ENCODE measurements at places on chromosomes 7 and 10.
A peak's percentile ranks its signal among the peaks of the same experiment; 100 is the strongest.

DNA sequence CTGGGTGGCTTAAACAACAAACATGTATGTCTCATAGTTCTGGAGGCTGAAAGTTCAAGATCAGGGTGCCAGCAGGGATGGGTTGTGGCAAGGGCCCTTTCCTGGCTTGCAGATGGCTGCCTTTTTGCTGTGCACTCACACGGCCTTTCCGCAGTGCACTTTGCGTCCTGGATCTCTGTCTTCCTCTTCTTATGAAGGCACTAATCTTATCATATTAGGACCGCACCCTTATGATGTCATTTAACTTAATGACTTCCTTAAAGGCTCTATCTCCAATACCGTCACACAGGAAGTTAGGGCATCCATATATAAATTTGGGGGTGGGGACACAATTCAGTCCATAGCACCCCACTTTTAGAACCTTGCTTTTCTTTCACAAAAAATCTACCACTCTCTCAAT lies 255.2 kb downstream of the SNX13 start:
- DNase-seq = no peak

DNA sequence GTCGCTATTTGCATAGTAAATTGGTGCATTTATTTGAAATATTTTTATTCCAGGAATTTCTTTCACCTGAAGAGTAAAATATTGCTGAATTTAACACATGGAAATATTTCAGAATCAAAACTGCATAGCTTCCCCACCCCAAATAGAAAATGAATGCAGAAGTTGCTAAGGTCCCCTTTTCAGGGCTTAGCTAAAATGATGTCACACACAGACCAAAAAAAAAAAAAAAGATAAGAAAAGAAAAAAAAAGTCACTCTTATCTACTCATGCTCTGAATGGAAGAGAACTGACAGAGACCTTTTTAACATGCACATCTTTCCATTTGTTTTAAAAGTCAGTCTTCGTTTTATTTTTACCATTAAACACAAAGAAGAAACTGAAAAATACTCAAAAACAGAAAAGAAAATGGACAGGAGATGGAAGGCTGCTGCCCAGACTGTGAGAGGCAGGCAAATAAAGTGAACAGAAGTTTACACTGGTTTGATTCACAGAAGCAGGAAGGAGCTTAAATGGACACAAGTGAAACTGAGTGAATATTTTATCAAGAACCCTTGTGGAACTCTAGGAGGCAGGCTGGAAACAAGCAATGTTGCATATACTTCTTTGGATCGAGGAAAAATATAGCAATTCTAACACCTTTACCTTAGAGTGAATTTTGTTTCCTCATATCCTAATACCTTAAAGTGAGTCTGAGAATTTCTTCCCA lies 32.0 kb downstream of the PSMC2 start:
- DNase-seq = no peak

DNA sequence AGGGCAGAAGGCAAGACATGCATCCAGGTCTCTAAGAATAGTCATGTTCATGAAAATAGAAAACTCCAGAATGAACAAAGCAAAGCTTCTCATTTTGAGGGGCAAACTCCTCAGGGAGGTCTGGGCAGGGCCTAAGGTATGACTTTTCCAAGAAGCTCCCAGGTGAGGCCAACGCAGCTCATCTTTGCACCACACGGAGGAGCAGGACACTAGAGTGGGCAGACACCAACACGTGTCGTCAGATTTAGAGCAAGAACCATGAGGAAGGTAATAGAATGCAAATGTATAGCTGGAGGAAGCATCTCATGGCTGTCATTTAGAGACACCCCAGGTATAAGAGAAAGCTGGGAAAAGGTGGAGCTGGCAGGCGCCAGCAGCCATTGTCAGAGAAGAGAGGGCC lies 95.7 kb downstream of the WDFY4 start:
- DNase-seq = no peak

DNA sequence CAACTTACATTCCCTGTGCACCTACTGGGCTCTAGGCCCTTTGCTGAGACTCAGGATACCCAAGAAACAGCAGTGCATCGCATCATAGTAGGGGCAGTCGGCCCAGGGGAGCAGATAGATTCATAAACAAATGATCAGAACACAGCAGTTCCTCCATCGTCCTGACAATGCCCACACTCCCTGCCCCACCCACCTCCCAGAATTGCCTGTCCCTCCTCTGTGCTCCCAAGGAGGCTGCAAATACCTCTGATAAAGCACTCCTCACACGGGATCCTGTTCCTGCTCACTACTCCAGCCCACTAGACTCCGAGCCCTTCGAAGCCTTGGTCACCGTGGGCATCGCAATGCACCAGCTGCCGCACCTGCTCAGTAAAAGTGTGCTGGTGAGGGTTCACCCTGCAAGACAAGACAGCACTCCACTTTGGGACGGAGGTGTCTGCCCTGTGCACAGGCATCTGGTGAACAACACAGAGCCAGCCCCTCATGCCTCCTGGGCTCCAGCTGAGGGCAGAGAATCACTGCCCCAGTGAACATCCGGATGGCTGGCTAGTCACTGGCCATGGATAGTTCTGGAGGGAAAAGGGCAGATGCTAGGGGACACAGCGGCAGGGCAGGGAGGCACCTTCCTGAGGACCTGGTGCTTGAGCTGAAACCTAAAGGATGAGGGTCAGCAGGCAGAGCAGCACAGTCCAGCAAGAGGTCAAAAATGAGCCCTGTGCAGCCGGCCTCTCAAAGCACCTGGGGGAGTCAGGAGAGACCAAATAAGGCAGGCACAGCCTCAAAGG lies 60.7 kb downstream of the TNS3 start:
- no peak for DNase-seq

- DNase-seq = no peak
Observed at GRCh38 chr10:24947304-24948097, 4.9 kb downstream of the PRTFDC1 start.

GRCh38 chr7:141915565-141915964 lies 634 bp upstream of the OR9A4 start:
- DNase-seq = no peak

DNA sequence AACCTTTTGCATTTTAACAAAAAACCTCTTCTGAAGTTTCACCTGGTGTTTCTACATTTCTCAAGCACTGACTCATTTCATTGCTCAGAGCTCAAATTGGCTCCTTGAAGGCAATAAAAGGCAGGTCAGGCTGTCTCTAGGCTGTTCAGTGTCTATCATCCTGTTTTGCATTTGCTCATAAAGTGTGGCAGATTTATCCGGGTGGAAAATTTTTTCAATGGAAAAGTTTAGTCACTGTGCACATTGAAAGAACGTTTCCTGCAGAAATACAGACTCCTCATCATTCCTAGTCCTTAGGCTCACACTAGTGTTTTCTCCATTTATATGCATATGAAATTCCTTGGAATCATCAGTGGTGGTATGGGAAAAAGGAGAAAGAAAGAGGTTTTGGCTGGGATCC lies 114.2 kb upstream of the DGKB start:
- no peak for DNase-seq

GRCh38 chr7:92799446-92800211 lies 36.7 kb downstream of the CDK6 start:
- DNase-seq = no peak

DNA sequence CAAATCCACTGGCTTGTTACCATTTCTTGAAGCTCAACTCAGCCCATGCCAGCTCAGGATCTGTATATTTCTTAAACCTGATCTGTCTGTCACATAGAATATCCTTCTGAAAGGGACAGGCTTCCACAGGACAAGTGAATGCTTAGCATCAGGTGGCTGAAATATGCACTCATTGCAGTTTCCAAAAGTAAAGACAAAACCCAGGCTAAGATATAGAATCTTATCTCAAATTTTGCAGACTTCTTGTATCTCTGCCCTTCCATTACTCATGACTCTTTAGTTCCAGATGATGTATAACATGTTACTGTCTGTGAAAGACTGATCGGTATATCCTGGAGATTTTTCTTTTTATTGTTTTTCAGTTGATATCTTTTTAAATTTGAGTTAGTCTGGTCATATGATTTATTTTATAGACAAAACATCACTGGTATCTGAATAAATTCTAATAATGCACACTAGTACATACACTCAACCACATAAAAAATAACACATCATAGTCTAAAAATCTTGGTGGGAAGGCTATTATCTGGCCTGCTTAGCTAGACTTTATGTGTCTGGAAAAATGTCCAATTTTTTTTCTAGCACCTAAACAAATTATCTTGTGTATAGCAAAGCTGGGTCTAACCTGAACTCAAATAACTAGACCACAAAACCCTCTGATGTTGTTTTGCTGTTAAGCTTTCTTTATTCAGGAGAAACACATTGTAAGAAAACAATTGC lies 182.6 kb downstream of the ADAM12 start:
- DNase-seq = no peak

GRCh38 chr10:23408330-23408976 lies 30.4 kb upstream of the OTUD1 start:
- DNase-seq = peak; percentile 5

GRCh38 chr10:133388236-133388972 lies 5.6 kb upstream of the MTG1 start:
- DNase-seq = no peak

GRCh38 chr7:30918676-30919075 lies 7.0 kb downstream of the AQP1 start:
- no peak for DNase-seq

DNA sequence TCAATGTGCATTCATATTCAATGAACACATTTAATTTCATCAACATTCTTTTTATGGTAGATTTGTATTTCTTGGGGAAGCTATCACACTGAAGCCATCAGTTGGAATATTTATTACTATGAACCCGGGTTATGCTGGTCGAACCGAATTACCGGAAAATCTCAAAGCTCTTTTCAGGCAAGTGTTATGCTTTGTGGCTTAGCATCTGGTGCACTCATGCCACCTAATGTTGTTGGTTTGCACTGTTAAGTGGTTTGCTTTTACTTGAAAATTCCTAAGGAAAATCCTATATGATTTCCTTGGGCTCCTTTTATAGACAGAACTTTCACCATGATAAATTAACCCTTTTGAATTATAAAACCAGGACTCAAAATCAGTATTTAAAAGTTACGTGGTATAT lies 147.9 kb downstream of the DNAH11 start:
- DNase-seq = no peak

DNA sequence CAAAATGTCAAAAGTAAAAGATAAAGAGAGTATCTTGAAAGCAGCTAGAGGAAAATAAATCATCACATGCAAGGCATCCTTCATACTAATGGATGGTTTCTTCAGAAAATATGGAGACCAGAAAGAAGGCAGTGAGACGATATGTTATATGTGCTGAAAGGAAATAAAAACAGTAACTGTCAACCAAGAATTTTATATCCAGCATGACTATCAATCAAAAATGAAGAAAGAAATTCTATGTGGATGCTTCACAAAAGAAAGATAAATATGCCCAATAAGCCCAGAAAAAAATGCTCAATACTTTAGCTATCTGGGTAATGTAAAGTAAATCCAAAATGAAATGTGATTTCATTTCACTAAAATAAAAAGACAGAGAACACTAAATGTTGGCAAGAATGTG lies 142.1 kb downstream of the DGKI start:
- DNase-seq = no peak

- DNase-seq = peak; percentile 79
Observed at GRCh38 chr7:130903358-130903974, 169.5 kb upstream of the KLF14 start.

DNA sequence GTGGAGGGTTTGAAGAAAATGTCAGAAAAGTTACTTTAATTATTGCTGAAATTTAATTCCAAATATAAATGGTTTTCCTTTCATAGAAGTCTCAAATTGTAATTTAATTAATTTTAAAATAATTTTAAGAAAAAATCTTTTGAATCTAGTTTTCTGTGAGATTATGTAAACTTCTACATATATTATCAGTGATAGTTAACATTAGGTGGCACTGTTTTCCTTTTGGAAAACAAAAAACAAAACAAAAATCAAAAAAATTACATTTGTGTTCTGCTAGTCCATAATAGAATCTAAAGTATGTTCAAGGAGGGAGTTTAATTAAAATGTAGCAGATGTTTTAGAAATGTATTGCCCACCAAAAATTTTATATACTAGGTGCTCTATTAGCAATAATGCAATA lies 1456.7 kb downstream of the REEP3 start:
- DNase-seq = no peak

DNA sequence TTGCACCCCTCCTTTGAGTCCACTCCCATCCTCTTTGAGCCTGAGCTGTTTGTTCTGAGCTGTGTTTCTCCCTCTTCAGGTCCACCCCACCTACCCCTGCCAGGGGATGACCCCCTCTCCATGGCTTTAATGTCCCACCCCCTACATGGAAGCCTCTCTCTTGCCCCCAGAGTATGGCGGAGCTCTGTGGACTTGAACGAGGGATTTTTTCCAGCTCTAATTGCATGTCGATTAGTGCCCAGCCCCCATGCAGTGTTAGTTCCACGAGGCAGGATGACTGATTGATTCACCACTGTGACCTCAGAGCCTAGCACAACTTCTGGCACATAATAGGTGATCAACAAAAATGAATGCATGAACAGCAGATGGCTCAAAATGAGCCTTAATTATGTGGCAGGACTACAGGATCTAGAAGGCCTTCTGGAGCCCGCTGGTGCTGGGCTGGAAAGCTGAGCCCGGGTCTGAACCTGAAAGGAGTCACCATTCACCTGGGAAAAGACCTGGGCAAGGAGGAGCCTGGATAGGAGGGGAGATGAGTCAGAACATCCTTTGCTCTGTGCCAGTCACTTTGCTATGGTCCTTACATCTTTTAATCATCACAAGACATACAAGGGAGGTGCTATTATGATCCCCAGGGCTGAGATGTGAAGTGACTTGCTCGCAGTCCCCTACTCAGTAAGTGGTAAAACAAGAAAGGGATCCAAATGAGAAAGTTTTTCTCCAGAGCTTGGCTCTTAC lies 17.1 kb upstream of the SLC18A2 start:
- DNase-seq = no peak

- no peak for DNase-seq
Observed at GRCh38 chr10:47237316-47238260, 62.4 kb upstream of the GDF10 start.

DNA sequence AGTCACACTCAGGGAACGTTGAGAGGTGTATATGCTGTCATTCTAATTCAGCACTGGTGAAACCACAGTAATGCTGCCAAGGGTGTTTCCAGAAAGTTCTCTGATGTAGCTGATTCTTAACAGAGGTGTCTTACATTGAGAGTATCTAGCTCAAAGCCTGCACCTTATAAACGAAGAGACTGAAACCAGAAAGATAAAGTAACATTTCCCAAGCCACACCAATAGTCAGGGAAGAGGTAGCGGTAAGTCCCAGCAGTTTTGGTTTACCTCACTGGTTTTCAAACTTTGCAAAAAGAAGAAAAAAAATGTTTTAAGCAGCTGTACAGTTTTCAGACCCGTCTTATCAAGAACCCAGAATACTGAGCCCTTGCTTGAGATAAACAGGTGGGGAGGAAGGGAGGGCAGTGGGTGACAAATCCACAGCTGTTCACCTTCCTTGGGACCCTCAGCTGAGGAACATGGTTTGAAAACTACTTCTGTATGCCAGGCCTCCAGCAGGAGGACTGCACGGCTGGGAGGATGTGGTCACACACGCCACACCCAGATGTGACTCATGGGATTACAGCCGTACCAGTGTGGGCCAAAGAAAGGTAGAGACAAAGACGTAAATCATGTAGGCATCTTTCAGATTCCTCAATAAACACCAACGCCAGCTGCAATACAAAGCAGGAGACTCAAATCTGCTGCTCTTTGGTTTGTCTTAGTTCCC lies 63.9 kb upstream of the GSDME start:
- peak; percentile 56 for DNase-seq

GRCh38 chr7:74058486-74058885 lies 25.1 kb upstream of the LIMK1 start:
- no peak for DNase-seq

GRCh38 chr10:49435225-49435624 lies 39.3 kb upstream of the DRGX start:
- DNase-seq = no peak
